Inflammatory macrophage (primary cell): ENCODE measurements at places on chromosomes 12 and 14.
A peak's percentile ranks its signal among the peaks of the same experiment; 100 is the strongest.

GRCh38 chr14:39339003-39339402 lies 93.2 kb downstream of the FBXO33 start:
- DNase-seq: no peak

DNA sequence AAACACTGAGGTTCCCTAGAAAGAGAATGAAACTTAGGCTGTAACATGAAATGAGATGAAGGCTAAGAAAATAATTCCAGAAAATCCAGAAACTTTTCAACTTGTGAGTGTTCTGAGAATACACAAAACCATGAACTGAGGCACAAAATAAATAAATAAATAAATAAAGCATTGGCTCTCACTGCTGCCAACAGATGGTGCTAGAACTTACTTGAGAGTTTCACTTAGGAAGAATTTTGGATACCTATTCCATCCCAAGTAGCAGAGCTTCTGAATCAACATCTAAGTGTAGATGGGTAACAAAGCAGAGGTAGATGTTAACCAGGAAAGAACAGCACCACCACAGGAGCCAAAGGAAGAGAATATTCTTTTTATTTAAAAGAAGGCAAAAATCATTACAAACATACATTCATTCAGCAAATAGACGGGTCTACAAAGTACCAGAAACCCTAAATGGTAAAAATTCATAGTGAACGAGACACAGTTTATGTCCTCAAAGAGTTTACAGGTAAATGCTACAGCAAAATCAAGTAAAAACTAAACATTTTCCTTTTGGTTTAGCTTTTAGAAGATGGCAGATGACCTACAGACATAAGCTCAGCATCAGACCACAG lies 16.7 kb downstream of the EPS8 start:
- peak; percentile 18 for DNase-seq

DNA sequence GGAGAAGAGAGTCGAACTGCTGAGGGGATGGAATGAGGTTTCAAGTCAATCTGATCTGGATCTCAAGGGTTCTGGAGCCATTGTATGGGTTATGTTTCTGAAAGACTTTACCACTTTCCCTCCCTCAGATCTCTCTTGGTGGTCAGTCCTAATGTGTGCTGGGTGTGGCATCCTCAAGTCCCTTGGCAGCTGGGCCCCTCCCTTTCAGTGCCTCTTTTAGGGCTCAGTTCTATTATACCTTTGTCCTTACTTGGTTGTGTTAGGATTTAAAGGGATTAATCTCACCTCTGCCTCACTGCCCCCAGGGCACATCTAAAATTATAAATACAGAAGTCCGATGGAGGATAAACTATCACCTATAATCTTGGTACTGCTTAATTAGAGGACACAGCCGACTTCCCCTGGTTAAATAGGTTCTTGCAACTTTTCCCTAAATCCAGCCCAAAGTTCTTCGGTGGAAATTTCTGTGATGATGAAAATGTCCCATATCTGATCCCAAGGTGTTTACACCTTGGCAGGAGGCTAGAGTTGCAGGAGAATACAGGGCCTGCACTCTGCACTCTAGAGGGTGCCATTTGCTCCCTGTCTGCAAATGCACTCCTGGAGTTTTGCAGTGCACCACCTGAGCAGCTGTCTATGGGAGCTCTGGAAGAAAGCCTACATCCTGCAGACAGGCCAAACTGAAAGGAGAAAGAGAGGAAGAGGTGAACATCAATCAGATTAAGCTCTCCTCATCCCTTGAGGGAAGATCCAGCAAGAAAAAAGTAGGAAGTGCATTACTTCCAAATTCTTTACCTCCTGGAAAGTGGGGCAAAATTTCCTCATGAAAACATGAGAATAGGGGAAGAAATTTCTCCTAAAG lies 106.8 kb downstream of the NUAK1 start:
- DNase-seq: no peak

GRCh38 chr12:26954027-26954426 lies 15.8 kb downstream of the FGFR1OP2 start:
- DNase-seq: peak; percentile 72

GRCh38 chr14:63555572-63555971 lies 12.4 kb upstream of the PPP2R5E start:
- DNase-seq: no peak

DNA sequence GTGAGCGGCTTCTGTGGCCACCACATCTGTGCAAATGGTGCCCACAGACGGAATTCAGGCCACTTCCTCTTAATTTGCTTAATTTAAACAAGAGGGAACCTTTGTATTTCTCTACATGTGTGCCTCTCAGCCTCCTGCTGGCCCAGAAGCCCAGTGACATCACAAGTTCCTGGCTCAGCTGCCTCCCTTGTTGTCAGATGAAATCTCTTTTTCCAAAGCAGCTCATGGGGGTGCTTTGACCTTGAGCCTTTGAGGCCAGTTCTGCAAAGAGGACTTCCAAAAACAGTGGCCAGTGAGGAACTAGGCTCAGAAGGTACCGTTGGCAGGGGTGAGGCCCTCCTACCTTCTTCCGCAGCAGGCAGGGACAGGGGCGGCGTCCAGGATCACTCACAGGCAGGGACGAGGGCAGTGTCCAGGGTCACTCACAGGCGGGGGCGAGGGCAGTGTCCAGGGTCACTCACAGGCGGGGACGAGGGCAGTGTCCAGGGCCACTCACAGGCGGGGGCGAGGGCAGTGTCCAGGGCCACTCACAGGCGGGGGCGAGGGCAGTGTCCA lies 35.0 kb upstream of the GALNT9 start:
- no peak for DNase-seq

DNA sequence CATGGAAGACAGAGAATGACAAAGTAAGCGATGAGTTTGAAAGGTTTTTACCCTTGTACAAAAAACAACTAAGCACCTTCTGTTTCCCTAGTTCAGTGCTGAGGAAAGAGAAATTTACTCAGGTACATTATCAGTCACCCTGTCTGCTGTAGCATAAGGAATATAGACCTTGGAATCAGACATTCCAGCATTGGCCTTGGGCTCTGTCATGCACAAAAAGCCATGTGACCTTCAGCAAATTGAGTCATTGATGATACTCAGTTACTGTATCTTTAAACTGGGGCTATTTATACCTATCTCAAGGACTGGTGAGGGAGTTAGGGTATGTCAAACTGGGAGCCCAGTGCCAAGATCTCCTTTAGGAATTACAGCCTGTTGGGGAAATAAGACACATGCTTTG lies 19.3 kb upstream of the TCL1A start:
- DNase-seq: no peak

- DNase-seq: no peak
These were observed 20.1 kb downstream of the SPRING1 start for GRCh38 chr12:116717466-116718437.

DNA sequence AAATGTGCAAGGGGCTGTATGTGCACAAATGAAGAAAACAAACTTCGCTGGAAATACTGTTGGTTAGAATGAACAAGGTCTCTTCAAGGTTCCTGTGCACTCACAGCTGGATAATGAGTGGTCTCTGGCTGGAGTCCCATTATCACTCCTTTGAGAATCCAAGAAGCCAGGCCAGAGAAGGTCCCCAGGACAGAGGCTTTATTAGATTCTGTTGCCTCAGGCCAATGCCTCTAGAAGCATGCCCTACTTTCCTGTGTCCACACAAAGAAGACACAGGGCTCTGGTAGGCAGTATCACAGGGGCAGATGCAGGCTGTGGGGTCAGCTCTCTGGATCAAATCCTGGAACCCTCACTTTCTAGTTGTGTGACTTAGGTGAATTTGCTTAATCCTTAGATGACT lies 384.7 kb downstream of the GRIN2B start:
- DNase-seq: no peak

GRCh38 chr12:107352347-107353081 lies 259.2 kb upstream of the CRY1 start:
- DNase-seq: peak; percentile 64

- no peak for DNase-seq
These were observed 135.6 kb downstream of the SLC25A21 start for GRCh38 chr14:37036669-37037341.

DNA sequence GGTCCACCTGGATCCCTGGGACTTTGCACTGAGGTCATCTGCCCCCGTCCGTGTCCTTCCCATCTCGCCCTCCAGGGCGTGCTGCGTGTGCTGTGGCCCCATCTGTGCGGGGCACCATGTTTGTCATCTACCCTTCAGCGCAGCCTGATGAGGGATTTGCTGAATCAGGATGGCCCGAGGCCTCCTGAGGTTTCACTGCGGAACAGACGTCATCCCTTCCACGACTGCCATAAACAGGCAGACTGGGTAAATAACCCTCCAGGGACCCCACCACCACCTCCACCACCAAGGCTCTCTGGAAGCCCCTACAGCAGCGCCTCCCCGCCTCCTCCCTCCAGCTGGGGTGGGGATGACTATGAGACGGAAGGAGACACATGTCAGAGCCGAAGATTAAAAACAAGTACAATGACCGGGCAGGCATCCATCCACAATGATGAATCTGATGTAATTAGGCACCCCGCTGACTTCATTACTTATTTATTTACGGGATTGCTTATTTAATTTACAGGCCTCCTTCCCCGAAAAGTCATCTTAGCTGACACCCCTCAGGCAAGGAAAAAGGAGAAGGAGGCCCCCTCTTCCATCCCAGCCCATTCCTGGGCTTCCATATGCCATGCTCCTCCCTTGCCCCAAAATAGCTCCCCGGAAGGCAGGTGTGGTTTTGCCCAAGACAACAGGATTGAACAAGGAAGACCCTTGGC lies 39.4 kb downstream of the NCOR2 start:
- DNase-seq: no peak

- DNase-seq: no peak
These were observed 69.8 kb upstream of the ESRRB start for GRCh38 chr14:76306131-76306530.

GRCh38 chr12:120346681-120347080 lies 19.1 kb upstream of the PLA2G1B start:
- DNase-seq: no peak

DNA sequence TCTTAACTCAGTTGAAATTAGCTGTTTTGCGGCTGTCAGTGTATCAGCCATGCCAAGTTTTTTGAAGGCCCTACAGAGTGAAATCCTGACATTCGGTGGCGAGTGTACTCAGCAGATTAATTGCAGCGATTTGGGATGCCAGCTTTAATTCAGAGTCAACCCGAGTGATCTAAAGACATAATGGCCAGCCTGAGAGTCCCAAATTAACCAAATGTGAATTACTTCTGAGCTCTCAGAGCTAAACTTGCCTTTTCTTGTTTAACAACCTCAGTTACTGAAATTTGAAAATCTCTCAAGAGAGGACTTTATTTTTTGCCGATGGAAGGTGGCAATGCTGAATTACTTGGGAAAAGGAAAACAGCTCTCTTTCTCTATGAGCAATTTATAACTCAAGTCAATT lies 148.5 kb downstream of the GLT1D1 start:
- DNase-seq: no peak

DNA sequence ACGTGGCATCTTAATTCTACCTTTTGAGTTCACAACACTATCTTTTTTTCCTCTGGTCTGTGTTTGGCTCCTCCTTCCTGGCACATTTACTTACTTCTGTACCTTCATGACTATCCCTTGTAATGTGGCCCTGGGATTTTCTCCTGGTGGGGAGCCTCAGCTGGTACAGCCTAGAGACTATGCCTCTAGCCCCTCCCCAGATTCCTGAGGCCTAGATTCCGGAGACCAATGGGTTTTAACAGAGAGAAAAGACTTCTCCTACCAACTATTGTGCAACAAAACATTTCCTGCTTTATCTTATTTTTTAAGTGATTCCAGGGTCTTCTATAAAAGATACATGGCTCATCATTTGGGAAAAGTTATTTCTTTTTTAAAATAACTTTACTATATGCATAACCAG lies 216.2 kb upstream of the KRR1 start:
- DNase-seq: no peak

GRCh38 chr14:31411218-31411727 lies 9.1 kb downstream of the HEATR5A start:
- DNase-seq: peak; percentile 31

DNA sequence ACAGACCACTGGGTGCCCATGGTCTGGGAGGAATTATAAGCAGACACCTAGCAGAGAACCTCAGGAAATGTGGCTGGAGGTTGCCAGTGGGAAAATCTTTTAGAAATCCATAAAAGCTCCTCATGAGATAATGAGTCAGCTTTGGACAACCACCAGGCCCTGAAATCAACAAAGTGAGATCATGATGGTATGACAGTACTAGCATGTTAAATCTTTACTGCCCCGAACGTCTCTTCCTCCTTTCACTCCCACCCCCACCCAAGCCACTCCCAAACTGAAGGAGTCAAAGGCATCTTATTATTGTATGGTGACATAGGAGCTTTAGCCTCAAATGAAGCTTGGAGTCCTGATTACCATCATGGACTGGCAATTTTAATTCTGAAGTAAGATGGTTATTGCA lies 240.0 kb downstream of the DIO2 start:
- no peak for DNase-seq

DNA sequence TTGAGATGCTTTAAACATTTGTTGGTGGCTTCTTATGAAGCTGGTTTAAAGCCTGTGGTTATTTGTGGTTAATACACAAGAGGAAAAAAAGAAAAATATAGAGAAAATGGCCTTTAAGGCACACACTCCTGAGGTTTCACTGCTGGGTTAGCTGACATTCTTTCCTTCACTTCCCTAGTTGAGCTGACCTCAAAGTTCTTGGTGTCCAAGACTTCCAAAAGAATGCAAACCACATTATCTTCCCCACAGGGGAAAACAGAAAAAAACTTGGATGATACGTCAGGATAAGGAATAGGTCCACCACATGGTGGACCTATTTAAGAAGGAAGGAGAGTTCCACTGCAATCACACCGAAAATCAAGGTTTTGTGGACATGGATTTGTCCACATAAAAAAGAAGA lies 94.3 kb downstream of the SLC25A21 start:
- no peak for DNase-seq

GRCh38 chr14:37678916-37679315 lies 83.5 kb downstream of the TTC6 start:
- no peak for DNase-seq
